ENCODE measurements at places on chromosomes 1 and 21. TPM values are rescaled to one million over a fixed set of nuclear protein-coding genes. Genes with fewer than 3 reads are reported as not detected.

Gene SUSD4
- 0.34 TPM for total RNA-seq

Gene VASH2
- 3.8 TPM for total RNA-seq

Gene GJA9
- not detected for total RNA-seq

Gene DDR2
- 0.35 TPM for total RNA-seq

Gene GUCA2B
- total RNA-seq: not detected
